ENCODE measurements at places on chromosomes 1 and 21.

GRCh38 chr1:91555074-91555730 lies 54.6 kb downstream of the CDC7 start:
- DNase-seq = no peak

- DNase-seq = no peak
These were observed 32.8 kb upstream of the RAVER2 start for GRCh38 chr1:64712049-64712448.

- DNase-seq = no peak
These were observed 1655.4 kb downstream of the BRINP3 start for GRCh38 chr1:188822248-188822647.

DNA sequence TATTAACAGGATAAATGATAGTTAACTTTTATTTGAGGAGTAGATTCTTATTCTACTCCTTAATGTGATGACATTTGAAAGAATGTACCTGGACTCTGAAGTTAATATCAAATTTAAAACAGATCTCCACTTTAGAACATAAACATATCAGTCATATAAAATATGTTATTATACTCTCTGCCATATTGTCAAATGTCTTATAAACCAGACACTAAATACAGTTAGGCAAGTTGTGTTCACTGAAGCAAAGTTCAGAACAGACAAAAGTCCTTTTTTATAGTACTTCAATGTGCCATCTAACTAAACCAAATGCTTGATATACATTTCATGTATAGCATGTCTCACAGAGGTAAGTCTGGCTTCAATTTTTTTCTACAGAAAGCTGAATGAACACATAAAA lies 285.2 kb downstream of the AKT3 start:
- DNase-seq = no peak

DNA sequence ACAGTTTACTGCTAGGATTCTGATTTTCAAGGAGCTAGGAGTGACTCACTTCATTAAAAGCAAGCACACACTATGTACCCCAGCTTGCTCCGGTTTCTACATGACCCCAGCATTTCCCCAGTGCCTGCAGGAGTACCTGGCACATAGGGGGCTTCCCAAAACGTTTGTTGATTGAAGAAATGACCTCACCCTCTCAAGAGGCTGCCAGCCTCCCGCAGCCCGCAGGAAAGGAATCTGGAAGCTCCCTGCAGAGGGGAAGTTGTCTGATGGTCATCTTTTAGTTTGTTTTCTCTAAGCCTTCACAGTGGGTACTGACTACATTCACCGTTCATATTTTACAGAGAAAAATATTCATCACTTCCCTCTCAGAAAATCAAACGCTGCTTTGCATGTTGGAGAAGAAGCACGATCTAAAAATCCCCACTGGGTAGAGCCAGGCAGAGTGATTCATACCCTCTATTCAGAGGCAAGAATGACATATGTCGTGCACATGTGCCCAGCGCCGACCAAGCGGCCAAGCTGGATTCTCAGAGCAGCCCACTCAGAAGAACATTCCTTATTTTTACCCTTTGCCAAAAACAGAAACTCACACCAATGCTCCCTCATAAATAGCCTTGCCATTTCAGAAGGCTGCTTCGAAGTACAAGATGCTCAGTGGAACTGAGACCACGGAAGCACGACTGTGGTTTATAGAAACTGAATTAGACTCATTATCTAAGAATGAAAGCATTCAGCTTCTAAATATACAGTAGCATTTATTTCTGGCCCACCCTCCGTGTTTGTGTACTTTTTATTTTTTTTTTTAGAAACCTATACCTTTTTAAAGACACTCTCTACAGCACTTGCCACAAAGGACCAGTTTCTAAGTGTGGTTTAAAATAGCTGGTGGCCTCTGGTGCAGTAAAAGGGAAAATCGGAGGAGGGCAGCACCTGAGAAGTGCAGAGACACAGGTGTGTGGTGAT lies 143.2 kb downstream of the MIS18A start:
- DNase-seq = no peak

GRCh38 chr21:42734323-42734971 lies 81.0 kb downstream of the PDE9A start:
- no peak for DNase-seq

GRCh38 chr1:220759147-220759546 lies 11.0 kb downstream of the MTARC2 start:
- no peak for DNase-seq

GRCh38 chr21:32978331-32979270 lies 47.1 kb upstream of the OLIG2 start:
- DNase-seq = no peak

DNA sequence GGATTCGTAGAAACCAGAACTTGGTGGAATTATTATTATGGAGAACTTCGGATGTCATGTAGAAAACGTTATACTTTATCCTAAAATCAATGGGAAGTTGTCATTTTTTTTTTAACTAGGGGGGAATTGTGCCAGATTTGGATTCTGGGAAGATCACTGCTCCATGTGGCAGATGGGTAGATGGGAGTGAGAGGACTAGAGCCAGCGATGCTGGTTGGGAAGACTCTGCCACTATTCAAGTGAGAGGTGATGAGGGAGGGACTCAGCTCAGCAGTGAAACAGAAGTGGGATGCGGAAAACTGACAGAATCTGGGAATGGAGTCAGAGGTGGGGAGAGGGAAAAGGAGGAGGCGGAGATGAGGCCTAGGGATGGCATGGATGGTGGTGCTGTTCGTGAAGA lies 81.1 kb upstream of the HMGB4 start:
- DNase-seq = no peak

GRCh38 chr1:91683598-91683951 lies 182.9 kb downstream of the CDC7 start:
- DNase-seq = no peak

All from stimulated activated CD4-positive, alpha-beta T cell treated with anti-CD3 and anti-CD28 coated beads, Interleukin-15, amount 100 ng/mL, for 24 hours (primary cell).